ENCODE measurements at places on chromosomes 5 and 9. TPM values are rescaled to one million over a fixed set of nuclear protein-coding genes. Genes with fewer than 3 reads are reported as not detected.

ECSCR gene
- 1.00 TPM for total RNA-seq

TXNDC8 gene
- total RNA-seq = not detected

DMGDH gene
- not detected for total RNA-seq

DNA sequence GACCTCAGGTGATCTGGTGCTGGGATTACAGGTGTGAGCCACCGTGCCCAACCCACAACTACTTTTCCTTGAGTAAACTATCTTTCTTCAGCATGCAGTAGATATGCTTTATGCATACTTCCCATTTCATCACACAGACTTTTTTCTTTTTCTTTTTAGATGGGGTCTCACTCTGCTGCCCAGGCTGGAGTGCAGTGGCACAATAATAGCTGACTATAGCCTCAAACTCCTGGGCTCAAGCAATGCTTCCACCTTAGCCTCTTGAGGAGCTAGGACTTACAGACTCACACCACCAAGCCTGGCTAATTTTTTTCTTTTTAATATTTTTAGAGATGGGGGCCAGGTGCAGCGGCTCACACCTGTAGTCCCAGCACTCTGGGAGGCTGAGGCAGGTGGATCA lies 22.8 kb downstream of the PPP6C start:
- H3K4me3 ChIP-seq = no peak overlapping the region
- no peak overlapping the region for H3K27ac ChIP-seq
- H3K4me1 ChIP-seq = peaks cover 3% of the 10 kb centered on the region
- DNase-seq = no peak
- H3K27me3 ChIP-seq = no peaks in the 10 kb centered on the region
- peaks cover 2% of the 10 kb centered on the region for H3K36me3 ChIP-seq

- H3K4me1 ChIP-seq = peaks cover 29% of the 10 kb centered on the region
- no peaks in the 10 kb centered on the region for H3K36me3 ChIP-seq
- H3K27me3 ChIP-seq = no peaks in the 10 kb centered on the region
- peak overlapping the region; percentile 24 for H3K27ac ChIP-seq
- DNase-seq = peak; percentile 68
- H3K4me3 ChIP-seq = no peak overlapping the region
These were observed 6.4 kb upstream of the GLIS3 start for GRCh38 chr9:4306066-4306776.

ATP10B gene
- total RNA-seq = not detected

PCSK5 gene
- total RNA-seq = 11.5 TPM

- no peaks in the 10 kb centered on the region for H3K27me3 ChIP-seq
- H3K36me3 ChIP-seq = no peaks in the 10 kb centered on the region
- no peak overlapping the region for H3K4me3 ChIP-seq
- DNase-seq = peak; percentile 3
These were observed 125.5 kb upstream of the RASGRF2 start for GRCh38 chr5:80834710-80835109.

NXNL2 gene
- total RNA-seq = 1.6 TPM

RASGRF2 gene
- 8.5 TPM for total RNA-seq

DNA sequence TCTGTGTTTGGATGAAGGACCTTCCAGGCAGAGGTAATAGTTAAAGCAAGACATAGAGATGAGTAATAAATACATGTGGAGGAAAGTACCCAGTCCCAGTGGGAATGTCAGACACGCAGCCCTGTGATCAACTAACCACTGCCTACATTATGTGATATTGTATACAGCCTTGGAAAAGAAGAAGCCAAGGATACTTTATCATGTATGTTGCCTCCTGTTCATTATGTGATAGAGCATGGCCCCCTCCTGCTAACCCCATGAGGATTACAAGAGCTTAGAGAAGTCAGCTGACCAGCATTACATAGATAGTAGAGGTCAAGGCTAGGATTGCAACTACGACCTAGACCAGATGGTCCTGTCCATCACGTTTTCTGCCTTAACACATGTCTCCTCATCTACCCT lies 497.0 kb upstream of the TNC start:
- peaks cover 24% of the 10 kb centered on the region for H3K4me1 ChIP-seq
- no peaks in the 10 kb centered on the region for H3K27me3 ChIP-seq
- no peak overlapping the region for H3K4me3 ChIP-seq
- H3K27ac ChIP-seq = peak overlapping the region; percentile 96
